EL (cell line): ENCODE measurements at places on chromosomes 13 and 19.

DNA sequence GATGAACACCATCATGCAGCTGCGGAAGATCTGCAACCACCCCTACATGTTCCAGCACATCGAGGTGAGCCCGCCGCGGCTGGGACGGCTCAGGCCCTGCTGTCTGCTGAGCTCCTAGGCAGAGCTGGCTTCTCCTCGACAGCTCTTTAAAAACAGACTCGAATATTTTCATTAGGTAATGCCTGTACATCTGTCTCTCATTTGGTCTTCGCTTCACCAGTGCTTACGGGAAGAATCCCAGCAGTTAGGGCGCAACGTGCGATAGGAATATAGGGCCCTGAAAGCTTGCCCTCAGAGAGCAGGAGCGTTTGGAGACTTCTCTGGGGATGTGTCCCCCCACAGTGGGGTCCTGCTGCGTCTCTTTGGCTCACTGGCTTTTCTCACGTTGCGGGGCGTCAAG lies 63.8 kb upstream of the LDLR start:
- DNase-seq, result no peak

DNA sequence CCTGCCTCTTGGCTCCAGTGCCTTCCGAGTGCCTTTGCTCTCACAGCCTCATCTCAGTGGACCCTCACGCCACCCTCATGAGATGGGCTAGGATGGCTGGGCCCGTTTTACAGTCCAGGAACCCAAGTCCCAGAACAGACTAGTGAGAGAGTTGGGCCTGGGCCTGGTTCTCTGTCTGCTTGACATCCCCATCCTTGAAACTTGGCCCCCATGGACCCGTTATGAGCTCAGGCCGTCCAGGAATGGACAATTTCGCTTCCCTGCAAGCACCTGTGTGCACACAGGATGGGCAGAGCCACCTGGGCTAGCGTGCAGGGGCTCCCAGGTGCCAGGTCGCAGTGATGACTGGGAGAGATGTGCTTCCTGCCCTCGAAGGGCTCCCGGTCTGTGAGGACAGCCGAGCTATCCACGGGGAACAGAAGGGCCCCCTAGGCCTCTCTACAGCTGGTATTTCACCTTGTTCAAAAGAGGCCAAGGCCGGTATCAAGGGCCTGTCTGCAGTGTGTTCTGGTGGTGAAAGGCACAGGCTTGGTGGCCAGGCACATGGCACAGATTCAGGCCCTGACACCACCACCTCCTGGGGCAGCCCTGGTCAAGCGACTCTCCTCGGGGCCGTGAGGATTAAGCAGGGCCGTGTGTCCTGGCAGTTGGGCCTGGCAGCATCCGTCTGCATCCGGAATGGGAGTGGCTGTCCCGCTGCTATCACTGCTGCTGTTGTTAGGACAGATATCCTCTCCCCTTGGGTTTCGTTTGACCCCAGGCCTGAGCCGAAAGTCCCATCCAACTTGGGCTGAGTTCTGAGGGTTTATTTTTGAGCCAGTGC lies 38.9 kb downstream of the CAPN12 start:
- no peak for DNase-seq

- DNase-seq, result no peak
Measured at GRCh38 chr19:51830274-51830673, 35.3 kb downstream of the FPR3 start.

- DNase-seq, result no peak
Measured at GRCh38 chr19:2123682-2124387, 27.1 kb downstream of the IZUMO4 start.

GRCh38 chr13:30192320-30193093 lies 114.8 kb downstream of the KATNAL1 start:
- no peak for DNase-seq

- no peak for DNase-seq
Measured at GRCh38 chr13:39401046-39401705, 201.8 kb downstream of the LHFPL6 start.

DNA sequence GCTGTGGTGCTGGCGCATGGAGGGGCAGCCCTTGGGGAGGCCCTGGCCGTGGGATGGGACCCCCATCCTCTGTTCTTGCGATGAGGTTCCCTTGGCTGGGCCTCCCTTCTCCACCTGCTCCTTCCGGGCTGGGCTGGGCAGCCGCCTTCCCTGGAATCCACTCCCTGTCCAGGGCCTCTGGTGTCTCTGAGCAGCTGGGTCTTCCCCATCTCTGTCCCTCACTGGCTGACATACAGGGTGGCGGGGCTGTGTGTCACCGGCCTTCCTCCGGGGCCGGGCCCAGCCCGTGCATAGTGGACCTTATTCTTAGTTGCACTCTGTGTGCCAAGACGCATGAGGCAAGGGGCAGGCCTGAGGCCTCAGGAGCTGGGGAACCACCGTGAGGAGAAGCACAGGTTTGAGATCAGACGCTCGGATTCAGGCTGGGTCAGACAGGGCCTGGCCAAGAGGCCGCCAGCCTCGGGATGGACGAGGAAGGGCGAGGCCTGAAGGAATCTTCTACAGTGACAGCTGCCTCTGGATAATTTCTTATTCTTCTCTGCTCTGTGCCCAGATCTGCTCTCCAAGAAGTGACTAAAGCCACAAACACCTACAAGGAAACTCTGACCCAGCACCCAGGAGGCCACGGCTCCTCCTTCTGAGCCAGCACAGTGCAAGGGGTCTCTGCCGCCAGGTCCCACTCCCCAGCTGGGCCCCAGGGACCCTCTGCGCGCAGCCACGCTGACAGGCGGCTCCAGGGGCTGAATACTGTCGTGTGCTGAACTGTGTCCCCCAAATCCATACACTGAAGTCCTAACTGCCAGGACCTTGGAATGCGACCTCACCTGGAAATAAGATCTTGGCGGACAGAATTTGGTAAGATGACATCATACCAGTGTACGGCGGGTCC lies 11.0 kb downstream of the SGTA start:
- DNase-seq, result no peak

GRCh38 chr13:48096670-48097069 lies 1.8 kb upstream of the MED4 start:
- no peak for DNase-seq

DNA sequence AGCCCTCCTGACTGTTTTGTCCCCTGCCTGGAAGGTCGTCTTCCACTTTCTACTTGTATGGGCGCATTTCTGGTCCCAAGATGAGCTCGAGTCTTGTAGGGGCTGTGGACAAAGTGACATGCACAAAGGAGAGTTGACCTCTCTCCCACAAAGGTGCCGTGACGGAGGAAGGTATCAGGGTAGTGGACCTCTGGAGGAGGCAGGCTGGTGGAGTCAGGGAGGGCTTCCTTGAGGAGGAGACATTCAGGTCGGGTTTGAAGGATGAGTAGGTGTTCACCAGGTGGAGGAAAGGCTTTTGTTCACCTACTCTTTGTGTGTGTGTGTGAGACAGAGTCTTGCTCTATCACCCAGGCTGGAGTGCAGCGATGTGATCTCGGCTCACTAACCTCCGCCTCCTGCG lies 1.7 kb downstream of the CYTH2 start:
- DNase-seq, result no peak

DNA sequence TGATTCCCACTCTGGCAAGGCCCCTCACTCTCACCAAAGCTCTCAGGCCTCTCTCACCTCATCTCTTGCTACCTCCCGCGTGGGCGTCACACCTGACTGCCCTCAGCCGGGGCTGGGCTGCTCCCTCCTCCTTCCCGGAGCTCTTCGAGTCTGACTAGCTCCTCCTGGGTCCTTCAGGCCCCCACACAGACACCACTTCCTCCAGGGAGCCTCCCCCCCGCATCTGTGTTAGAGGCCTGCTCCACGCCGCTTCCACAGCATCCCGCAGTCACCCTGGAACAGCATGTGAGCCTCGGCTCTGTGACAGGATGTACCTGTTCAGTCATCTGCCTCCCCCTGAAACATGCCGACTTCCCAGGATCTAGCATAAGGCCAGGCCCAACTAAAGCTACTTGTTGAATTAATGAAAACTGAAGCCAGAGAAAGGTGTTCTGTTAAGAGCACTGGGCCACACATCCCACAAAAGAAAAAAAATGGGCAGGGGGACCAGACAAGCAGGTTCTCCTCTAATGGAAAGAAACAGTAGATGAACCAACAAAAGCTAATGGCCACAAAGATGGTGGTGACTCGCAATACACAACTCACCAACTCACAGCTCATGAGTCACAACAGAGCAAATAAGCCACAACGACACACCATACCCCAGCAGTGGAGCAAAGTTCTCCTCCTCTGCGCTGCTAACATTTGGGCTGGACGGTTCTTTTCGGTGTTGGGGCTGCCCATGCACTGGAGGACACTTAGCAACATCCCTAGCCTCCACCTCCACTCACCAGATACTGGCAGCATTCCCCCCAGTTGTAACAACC lies 3.0 kb downstream of the PPP6R1 start:
- peak; percentile 47 for DNase-seq

DNA sequence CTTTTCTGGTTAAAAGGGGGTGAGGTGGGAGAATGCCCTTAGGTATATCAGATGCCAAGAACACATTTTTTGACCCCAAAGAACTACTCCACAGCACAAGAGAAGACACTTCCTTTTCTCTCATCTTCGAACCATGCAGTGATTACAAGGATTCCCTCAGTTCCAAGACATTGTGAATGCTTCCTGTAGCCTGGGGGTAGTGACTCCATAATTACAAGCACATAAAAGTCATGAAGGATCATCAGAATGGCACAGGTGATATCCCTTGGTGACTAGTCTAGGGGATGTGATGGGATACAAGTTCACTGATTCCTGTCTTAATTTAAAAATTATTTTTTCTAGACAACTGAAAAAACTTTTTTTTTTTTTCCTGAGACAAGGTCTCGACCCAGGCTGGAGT lies 78.0 kb downstream of the ZC3H13 start:
- DNase-seq, result no peak

GRCh38 chr13:24279327-24280110 lies 29.9 kb upstream of the C1QTNF9 start:
- no peak for DNase-seq

DNA sequence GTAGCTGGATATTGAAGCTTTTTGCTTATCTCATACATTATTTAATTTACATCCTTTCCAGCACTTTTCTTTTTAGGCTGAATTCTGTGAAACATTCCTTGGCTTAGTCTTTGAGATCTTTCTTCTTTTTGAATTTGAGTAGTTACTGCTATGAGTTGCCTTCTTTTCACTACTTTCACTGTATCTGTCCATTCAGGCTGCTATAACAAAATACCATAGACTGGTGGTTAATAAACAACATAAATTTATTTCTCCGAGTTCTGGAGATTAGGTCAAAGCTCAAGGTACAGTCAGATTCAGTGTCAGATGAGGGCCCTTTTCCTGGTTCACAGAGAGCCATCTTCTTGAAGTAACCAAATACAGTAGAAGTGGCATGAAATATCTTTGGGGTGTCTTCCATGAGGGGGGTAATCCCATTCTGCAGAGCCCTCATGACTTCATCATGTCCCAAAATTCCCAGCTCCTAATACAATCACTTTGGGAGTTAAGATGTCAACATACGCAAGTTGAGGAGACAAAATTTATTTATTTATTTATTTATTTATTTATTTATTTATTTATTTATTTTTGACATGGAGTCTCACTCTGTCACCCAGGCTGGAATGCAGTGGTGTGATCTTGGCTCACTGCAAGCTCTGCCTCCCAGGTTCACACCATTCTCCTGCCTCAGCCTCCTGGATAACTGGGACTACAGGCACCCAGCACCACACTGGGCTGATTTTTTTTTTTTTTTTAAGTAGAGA lies 15.7 kb downstream of the ZNF846 start:
- no peak for DNase-seq

GRCh38 chr13:96551546-96551945 lies 442.7 kb downstream of the OXGR1 start:
- no peak for DNase-seq

DNA sequence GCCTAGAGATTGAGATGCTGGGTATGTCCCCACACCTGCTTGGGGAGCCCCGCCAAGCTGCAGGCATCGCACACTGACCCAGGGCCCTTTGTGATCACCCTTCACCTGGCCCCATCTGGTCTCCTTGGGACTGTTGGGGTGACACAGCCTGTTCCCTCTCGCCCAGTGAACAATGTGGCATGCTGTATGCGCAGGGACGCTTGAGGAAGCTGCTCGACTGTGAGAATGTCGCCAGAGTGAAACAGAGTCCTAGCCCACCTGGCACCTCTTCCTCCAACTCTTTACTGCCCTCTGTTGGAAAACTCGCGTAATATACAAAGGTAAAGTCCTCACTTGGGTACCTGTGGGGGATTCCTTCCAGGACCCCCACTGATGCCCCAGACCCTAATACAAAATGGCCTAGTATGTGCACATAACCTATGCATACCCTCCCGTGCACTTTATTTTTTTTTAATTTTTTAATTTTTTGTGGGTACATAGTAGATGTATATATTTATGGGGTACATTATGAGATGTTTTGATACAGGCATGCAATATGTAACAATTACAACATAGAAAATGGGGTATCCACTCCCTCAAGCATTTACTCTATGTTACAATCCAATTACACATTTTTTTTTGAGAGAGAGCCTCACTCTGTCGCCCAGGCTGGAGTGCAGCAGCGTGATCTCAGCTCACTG lies 9.0 kb downstream of the BLOC1S3 start:
- DNase-seq, result no peak

- DNase-seq, result no peak
Measured at GRCh38 chr13:59979589-59979988, 184.1 kb downstream of the DIAPH3 start.

- DNase-seq, result no peak
Measured at GRCh38 chr19:3667766-3668165, 32.5 kb downstream of the PIP5K1C start.

DNA sequence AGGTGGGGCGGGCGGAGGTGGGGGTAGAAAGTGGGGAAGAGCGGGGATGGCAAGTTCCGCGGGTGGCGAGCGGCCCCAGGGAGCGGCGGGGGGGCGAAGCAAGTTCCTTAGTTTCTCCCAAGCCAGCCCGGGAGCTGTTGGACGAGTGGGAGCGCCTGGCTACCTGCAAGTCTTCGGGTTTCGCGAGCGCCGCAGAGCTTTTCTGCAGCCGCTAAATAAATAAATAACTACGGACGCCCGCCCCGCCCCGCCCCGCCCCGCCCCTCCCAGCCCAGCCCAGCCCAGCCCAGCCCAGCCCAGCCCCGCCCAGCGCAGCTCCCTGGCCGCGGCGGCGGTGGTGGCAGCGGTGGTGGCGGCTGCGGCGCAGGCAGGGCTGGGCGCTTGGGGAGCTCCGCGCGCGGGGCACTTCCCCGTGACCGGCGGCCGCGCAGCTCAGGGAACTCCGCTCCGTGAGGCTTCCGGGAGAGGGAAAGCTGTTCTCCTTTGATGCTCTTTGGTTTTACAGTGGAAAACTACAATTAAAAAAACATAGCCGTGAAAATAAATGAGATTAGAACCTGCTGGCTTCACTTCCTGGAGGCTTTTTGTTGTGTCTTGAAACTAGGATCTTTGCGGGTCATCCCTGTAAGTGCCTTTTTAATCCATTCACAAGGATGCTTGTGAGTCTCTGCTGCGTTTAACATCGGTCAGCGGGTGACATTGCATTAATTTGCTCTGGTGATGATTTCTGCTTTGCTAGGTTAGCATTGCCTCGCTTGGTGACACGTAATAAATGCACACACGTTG lies at the start of gene UBE2L5:
Gene UBE2L5, plus strand, starts transcription at position 440 of the 786 bp plus-strand sequence. CDS start 5,498 bp downstream, outside the sequence.
- DNase-seq, result peak; percentile 81

- no peak for DNase-seq
Measured at GRCh38 chr13:100517728-100518127, 70.9 kb downstream of the GGACT start.

- DNase-seq, result no peak
Measured at GRCh38 chr19:15418231-15418578, 583 bp downstream of the AKAP8L start.
